ENCODE measurements at places on chromosomes 7 and 10. TPM values are rescaled to one million over a fixed set of nuclear protein-coding genes. Genes with fewer than 3 reads are reported as not detected.

Gene ALOX5
- 0.14 TPM for total RNA-seq

Gene CYP2W1
- total RNA-seq = not detected

- no peak for DNase-seq
Measured at GRCh38 chr10:101614663-101615524, 26.8 kb downstream of the DPCD start.

DNA sequence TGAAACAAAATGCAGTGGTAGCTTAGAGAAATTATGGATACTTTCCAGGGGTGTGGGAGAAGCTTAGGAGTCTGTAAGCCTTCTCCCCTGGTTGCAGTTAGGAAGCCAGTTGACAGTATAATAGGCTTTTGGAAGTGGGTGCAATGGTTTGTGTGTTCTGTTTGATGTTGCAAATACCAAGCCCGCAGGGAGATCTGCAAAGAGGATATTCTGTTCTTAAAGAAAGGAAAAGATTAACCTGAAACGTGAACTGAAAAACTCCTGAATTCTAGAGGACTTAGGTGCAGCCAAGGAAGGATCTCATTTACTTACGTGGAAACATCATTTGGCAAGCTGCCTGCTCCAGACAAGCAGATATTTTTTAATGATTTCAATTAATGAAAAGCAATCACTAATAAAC, 496.6 kb downstream of the AUTS2 start:
- no peak for DNase-seq

DNA sequence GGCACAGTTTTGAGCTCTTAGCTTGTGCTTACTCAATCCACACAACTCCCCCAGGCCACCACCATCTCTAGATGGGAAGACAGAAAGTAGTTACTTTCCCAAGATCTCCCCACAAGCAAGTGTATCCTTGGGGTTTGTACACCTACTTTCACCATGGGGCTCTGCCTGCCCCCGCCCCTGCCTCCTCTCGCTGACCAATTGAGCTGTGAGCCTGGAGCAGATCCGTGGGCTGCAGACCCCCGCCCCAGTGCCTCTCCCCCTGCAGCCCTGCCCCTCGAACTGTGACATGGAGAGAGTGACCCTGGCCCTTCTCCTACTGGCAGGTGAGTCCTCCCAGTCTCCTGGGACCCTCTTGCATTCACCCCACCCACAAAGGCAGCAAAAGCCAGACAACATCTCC, 2.0 kb downstream of the FXYD4 start:
- no peak for DNase-seq

Measured in activated naive CD4-positive, alpha-beta T cell treated with anti-CD3 and anti-CD28 coated beads for 36 hours (primary cell).